Mucosa of gallbladder (tissue), 1 donor: ENCODE measurements at places on chromosomes 4 and X.

- DNase-seq: no peak
Observed at GRCh38 chr4:13539047-13539618, 5.2 kb downstream of the NKX3-2 start.

- no peak for DNase-seq
Observed at GRCh38 chr4:174377613-174378012, 93.9 kb downstream of the CEP44 start.

GRCh38 chr4:3470244-3471097 is 7.4 kb downstream of the DOK7 start:
- no peak for DNase-seq

GRCh38 chr4:126955292-126956183 is 677.2 kb upstream of the INTU start:
- DNase-seq: no peak

DNA sequence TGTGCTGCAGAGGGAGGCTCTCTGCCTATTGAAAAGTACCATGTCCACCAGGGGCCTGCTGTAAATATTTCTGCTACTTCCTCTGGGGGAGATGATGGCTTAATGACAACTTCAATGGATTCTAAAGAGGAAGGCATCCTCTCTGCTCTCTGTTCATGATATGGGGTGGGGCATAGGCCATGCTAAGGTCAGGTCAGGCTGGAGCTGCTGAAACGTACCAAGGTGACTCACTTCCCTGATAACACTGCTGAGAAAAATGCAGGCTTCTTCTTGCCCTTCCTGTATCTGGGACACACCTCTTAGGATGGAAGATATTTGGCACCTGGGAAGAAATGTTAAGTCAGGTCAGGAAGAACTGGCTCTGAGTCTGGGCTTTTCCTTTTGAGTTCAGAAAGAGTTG is 31.5 kb downstream of the HS3ST1 start:
- DNase-seq: no peak

DNA sequence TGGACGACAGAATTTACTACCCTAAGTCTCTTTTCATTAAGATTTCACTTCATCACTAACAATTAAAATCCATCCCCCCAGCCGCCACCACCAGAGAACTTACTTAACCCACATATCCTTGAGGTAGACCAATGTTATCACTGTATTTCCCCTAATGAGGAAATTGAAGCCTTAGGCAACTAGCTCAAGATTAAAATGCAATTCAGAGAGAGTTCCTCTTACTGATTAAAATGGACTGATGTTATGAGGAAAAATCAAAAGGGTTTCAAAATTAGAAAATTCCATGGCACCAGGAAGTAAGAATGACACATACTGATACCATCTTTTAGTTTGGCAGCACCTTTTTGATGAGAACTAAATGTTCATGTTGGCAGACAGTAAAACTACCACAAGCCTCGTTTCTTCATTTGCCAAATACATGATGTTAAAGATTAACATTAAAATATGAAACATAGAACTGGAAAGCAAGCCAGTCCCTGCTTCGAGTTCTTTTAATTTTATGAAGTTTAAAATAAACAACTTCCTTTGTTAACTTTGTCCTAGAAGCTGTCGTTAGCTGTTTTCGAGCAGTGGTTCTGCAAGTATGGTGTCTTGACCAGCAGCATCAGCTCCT is 69.3 kb upstream of the CCDC160 start:
- no peak for DNase-seq

GRCh38 chrX:138504273-138504672 is 207.2 kb downstream of the FGF13 start:
- no peak for DNase-seq

DNA sequence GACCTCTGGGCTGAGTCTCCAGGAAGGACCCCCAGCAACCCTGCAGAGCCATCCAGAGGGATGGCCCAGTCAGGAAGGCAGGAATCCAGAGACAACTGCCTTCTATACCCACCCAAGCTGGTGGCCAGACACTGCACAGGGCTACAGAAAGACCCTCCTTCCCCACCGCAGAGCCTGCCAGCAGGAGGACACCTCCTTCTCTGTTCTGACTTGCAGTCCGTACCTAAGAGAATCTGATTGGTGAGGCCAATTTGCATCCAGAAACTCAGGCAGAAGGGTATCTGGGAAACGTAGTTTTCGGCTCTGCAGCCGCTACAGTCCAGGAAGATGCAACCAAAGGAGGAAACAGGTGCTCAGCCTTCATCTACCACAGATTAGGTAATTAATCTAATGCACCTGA is 155.4 kb upstream of the FRG1 start:
- DNase-seq: no peak

- no peak for DNase-seq
Observed at GRCh38 chrX:23855569-23855968, 52.2 kb downstream of the APOO start.

GRCh38 chrX:53004811-53005210 is 43.8 kb upstream of the GPR173 start:
- DNase-seq: no peak

DNA sequence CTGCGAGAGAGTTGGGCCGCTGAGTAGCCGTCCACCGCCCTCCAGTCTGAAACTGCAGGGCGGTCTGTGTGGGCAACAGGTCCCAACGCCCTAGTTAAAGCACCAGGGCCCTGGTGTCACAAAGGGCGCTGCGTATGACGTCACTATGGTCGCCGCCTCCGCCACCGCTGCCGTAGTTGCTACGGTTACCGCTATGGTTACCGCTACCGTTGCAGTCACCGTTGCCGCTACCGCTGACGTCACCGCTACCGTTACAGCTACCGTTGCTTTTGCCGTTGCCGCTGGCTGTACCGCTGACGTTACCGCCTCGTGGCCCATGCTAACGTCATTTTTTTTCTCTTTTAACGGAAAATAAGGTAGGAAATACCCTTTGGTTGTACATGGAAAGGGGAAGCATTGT is at the start of gene PPP1R2C:
Gene PPP1R2C, minus strand, starts transcription at position 68 of the 400 bp plus-strand sequence. CDS start 84 bp downstream, outside the sequence.
- peak; percentile 19 for DNase-seq
